ENCODE measurements at places on chromosomes 2 and 18. TPM values are rescaled to one million over a fixed set of nuclear protein-coding genes. Genes with fewer than 3 reads are reported as not detected.
A peak's percentile ranks its signal among the peaks of the same experiment; 100 is the strongest.

The DES gene
- total RNA-seq: 88.7 TPM

The IL36A gene
- not detected for total RNA-seq

GRCh38 chr2:182907081-182907830 is 40.8 kb upstream of the FRZB start:
- no peaks in the 10 kb centered on the region for H3K4me1 ChIP-seq
- H3K27ac ChIP-seq: no peak overlapping the region
- H3K4me3 ChIP-seq: no peak overlapping the region
- no peaks in the 10 kb centered on the region for H3K27me3 ChIP-seq
- no peak for DNase-seq

GRCh38 chr2:43417300-43417699 is 178.5 kb downstream of the THADA start:
- no peak for DNase-seq
- H3K4me3 ChIP-seq: no peak overlapping the region
- no peaks in the 10 kb centered on the region for H3K36me3 ChIP-seq

DNA sequence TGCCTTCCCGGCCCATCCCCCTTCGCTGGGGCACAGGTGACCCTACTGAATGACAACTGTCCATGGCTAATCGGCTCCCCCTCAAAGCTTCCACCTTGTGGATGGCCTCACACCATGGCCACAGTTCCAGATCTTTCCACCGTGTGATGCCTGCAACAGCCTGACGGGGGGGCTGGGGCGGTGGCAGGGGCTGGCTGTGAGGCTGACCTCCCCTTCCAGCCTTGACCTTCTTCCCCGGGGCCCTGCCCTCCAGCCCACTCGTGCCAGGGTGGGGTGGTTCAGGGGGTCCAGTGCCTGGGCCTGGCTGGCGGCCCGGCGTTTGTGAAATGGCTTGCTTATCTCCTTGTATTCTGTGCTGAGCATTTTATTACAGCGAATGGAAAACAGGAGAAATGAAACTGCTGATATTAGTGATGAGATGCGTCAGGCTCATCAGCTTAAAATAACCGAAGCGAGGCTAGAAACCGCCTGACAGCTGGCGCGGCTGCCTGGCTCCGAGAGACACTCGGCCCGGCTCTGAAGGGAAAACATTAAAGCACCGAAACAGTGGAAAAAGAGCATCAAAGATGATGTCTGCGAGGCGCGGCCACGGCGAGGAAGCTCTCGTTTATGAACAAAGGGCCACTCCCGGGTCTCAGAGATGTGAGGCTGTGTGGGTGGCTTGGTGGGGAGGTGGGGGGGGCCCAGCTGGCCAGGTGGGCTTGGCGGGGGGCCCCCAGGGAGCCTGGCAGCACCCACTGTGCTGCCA is 916 bp upstream of the PDCD1 start:
- H3K4me1 ChIP-seq: no peaks in the 10 kb centered on the region
- peak overlapping the region; percentile 76 for H3K27ac ChIP-seq
- H3K4me3 ChIP-seq: no peak overlapping the region
- H3K36me3 ChIP-seq: no peaks in the 10 kb centered on the region
- peak; percentile 86 for DNase-seq

The MEP1B gene
- not detected for total RNA-seq

GRCh38 chr2:221529177-221529942 is 42.7 kb downstream of the EPHA4 start:
- no peak for DNase-seq
- H3K4me1 ChIP-seq: peaks cover 6% of the 10 kb centered on the region
- no peaks in the 10 kb centered on the region for H3K36me3 ChIP-seq
- peak overlapping the region; percentile 67 for H3K27ac ChIP-seq
- no peak overlapping the region for H3K4me3 ChIP-seq

The PROKR1 gene
- total RNA-seq: not detected

GRCh38 chr2:230908595-230909191 is 16.3 kb downstream of the GPR55 start:
- no peak overlapping the region for H3K4me3 ChIP-seq
- peaks cover 11% of the 10 kb centered on the region for H3K4me1 ChIP-seq
- no peaks in the 10 kb centered on the region for H3K36me3 ChIP-seq
- H3K27ac ChIP-seq: no peak overlapping the region

DNA sequence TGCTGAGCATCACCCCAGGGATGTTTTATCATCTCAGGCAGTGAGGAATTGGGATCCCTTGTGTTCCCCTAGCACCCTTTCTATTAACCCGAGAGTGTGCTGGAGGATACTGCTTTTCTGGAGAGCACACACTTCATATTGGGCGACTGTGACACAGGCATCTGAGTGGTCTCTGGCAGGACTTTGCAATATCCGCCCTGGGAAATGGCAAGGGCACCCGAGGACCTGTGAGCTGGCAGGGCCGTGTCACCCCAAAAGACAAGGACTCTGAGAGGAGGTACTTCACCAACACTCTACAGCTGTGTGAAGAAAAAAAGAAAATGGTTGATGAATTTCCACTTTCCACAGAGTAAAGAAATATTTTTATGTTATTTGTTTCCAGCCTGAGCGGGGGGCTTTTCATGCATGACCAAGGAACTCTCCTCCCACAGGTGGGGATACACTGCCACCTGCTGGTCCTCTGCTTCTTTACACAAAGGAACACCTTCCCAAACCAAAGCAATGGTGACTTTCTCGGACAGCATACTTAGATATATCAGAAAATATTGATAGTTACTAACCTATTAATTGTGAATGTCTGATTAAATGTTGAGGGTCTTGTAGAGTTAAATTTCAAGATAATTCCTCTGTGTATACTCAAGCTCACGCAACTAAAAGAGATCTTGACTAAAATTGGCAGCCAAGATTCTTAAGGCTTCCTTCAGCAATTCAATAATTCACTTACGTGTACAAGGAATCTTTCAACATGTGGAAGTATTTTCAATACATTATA is 45.9 kb upstream of the REG3G start:
- H3K27me3 ChIP-seq: no peaks in the 10 kb centered on the region
- no peaks in the 10 kb centered on the region for H3K4me1 ChIP-seq
- H3K27ac ChIP-seq: no peak overlapping the region
- H3K4me3 ChIP-seq: no peak overlapping the region

- peak overlapping the region; percentile 87 for H3K27ac ChIP-seq
- H3K4me1 ChIP-seq: no peaks in the 10 kb centered on the region
- DNase-seq: no peak
- H3K4me3 ChIP-seq: no peak overlapping the region
- H3K27me3 ChIP-seq: no peaks in the 10 kb centered on the region
These were observed 61.8 kb downstream of the EFEMP1 start for GRCh38 chr2:55861733-55862132.

DNA sequence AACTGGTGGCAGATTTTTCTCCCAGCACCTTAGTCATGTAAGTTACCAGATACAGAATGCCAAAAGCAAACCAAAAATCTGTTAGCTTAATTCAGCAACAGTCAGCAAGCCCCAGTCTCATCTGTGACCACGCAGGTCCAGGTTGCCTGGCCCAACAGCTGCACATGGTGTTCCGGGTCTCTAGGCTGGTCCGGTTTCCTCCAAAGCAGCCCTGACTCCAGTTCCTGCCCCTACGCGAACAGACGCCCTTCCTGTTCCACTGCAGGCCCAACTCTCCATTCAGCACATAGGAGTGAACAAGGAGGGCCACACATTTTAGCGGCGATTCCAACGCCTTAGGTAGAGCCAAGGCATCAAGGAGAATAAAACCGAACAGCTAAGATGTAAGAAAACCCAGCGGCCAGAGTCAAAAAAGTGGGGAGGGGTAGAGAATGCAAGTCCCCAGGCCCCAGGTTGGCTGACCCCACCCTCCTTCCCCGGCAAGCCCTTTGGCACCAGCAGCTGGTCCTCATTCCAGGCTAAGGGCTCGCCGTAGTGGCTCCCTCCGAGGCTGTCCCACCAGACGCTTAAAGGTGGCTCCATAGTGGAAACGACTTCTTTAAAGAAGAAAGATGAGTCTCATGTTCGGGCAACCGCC is 1.5 kb downstream of the STK25 start:
- no peaks in the 10 kb centered on the region for H3K27me3 ChIP-seq
- peaks cover 7% of the 10 kb centered on the region for H3K36me3 ChIP-seq
- peaks cover 27% of the 10 kb centered on the region for H3K4me1 ChIP-seq
- H3K4me3 ChIP-seq: peak overlapping the region; percentile 77
- H3K27ac ChIP-seq: no peak overlapping the region

GRCh38 chr2:30139131-30139870 is 7.5 kb upstream of the YPEL5 start:
- H3K4me3 ChIP-seq: no peak overlapping the region
- peaks cover 2% of the 10 kb centered on the region for H3K27me3 ChIP-seq
- DNase-seq: no peak
- H3K27ac ChIP-seq: no peak overlapping the region
- no peaks in the 10 kb centered on the region for H3K4me1 ChIP-seq
- no peaks in the 10 kb centered on the region for H3K36me3 ChIP-seq

GRCh38 chr18:21115519-21116411 is 4.2 kb upstream of the ROCK1 start:
- DNase-seq: no peak
- H3K4me3 ChIP-seq: no peak overlapping the region
- no peak overlapping the region for H3K27ac ChIP-seq

- H3K4me1 ChIP-seq: no peaks in the 10 kb centered on the region
- no peak overlapping the region for H3K4me3 ChIP-seq
- no peaks in the 10 kb centered on the region for H3K36me3 ChIP-seq
- H3K27me3 ChIP-seq: peaks cover 10% of the 10 kb centered on the region
These were observed 6.7 kb downstream of the GNAL start for GRCh38 chr18:11695736-11696135.

DNA sequence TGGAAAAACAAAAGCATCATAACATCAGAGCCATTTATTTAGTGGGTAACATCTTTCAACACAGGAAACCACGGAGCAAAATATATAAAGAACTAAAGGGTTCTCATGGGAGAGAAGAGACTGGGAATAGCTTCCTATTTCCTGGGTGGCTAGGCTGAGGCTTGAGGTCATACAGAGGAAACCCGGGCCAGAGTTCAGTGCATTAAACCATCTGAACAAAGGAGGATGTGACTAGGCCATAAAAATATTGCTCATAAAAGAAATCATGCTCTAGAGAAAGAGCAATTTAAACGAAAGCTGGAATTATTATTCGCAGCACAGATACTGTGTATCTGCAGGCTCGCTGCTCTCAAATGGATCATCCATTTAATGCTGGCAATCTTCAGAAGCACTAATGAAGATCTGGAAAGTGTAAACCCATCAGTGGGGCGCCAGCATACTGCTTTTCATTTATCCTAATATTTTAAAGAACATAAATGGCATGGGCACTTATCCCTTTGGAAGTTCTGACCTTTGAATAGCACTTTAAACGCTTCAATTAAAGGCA is 83.3 kb downstream of the GALNT14 start:
- no peaks in the 10 kb centered on the region for H3K36me3 ChIP-seq
- no peak overlapping the region for H3K4me3 ChIP-seq
- H3K4me1 ChIP-seq: peaks cover 6% of the 10 kb centered on the region
- no peak for DNase-seq
- H3K27me3 ChIP-seq: no peaks in the 10 kb centered on the region

- H3K27ac ChIP-seq: no peak overlapping the region
- DNase-seq: no peak
- H3K4me1 ChIP-seq: no peaks in the 10 kb centered on the region
- H3K4me3 ChIP-seq: no peak overlapping the region
These were observed 114.9 kb upstream of the AGAP1 start for GRCh38 chr2:235378944-235379343.

The C18orf63 gene
- 0.55 TPM for total RNA-seq

GRCh38 chr2:113276761-113277425 is 1.8 kb downstream of the PAX8 start:
- H3K27me3 ChIP-seq: peaks cover 82% of the 10 kb centered on the region
- DNase-seq: peak; percentile 12
- no peak overlapping the region for H3K27ac ChIP-seq

- no peak overlapping the region for H3K27ac ChIP-seq
- no peak overlapping the region for H3K4me3 ChIP-seq
- DNase-seq: no peak
- H3K27me3 ChIP-seq: no peaks in the 10 kb centered on the region
- H3K36me3 ChIP-seq: no peaks in the 10 kb centered on the region
These were observed 559.3 kb upstream of the ID2 start for GRCh38 chr2:8122520-8122919.

GRCh38 chr2:3636586-3637310 is 21.3 kb upstream of the ALLC start:
- H3K4me3 ChIP-seq: no peak overlapping the region
- no peaks in the 10 kb centered on the region for H3K27me3 ChIP-seq
- no peak for DNase-seq
- no peaks in the 10 kb centered on the region for H3K4me1 ChIP-seq
- H3K36me3 ChIP-seq: no peaks in the 10 kb centered on the region

- H3K4me3 ChIP-seq: no peak overlapping the region
- H3K27me3 ChIP-seq: no peaks in the 10 kb centered on the region
- H3K27ac ChIP-seq: no peak overlapping the region
- H3K4me1 ChIP-seq: no peaks in the 10 kb centered on the region
- DNase-seq: no peak
- no peaks in the 10 kb centered on the region for H3K36me3 ChIP-seq
These were observed 13.3 kb upstream of the CDH7 start for GRCh38 chr18:65737471-65737955.

DNA sequence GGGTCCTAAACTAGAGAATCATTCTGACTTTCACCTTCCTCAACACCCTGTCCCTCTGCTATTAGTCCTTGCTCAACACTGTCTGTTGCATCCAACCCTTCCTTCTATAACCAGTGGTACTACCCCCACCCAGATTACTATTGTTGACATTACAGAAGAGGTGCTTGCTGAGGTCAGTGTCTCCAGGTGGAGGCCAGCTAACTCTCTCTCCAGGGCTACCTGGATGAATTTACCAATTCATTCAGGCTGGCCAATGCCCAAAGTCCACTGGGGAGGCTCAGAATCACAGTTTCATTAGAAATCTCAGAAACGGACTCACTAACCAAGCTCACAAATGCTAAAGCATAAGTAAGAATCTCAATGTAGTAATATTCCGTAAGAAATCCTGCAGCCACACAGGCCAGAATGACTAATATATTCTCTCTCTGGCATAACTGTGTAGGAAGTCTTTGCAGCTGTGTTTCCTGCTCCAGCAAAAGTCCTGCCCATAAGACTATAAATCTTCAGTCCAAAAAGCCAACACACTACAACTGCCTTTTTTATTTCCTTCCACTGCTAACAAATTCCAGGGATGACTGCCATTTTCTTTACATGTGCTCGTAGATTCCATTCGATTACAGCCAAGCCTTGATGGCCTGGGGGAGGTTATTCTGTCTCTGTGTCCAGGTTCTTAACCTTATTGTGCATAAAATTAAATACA is 10.0 kb upstream of the TTR start:
- no peaks in the 10 kb centered on the region for H3K36me3 ChIP-seq
- no peak overlapping the region for H3K27ac ChIP-seq
- no peak for DNase-seq
- H3K27me3 ChIP-seq: no peaks in the 10 kb centered on the region
- no peak overlapping the region for H3K4me3 ChIP-seq
- H3K4me1 ChIP-seq: no peaks in the 10 kb centered on the region

- H3K4me1 ChIP-seq: peaks cover 6% of the 10 kb centered on the region
- no peaks in the 10 kb centered on the region for H3K27me3 ChIP-seq
- peak overlapping the region; percentile 27 for H3K4me3 ChIP-seq
- no peak for DNase-seq
- H3K27ac ChIP-seq: peak overlapping the region; percentile 37
These were observed 1.9 kb downstream of the SLC11A1 start for GRCh38 chr2:218383892-218384519.

Measured in lung (tissue), 17 donors.